DMS153 (cell line): ENCODE measurements at places on chromosomes 5 and 9.

DNA sequence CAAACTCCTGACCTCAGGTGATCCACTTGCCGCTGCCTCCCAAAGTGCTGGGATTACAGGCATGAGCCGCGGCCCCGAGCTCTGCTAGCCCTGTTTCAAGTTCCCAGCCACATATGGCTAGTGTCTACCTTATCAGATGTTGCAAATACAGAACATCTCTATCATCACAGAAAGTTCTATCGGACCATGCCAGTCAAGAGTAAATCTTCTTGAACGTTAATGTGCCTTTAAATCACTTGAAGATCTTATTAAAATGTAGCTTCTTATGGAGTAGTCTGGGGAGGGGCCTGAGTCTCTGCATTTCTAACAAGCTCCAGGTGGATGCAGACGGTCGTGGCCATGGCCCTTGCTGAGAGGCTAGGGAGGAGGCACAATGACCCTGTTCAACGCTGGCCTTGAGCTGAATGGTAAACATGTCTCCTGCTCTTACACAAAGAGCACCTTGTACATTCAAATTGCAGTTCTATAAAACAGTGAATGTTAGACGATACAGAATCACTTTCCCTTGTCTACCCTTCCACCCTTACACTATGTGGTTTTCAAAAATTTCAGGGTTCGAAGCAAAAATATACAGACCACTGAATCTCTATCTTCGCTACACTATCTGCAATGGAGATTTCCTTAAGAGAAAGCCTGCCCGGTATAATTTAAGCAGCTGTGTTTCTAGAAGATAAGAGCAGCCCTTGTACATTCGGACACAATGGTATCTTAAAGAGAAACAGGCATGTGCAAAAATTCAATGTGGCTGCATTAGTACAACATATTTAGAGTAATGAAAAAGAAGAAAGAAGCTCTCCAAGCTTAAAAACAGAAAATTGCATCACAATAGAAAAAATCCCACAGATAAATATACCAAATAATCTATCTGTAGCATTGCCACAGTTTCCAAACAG, 114.1 kb downstream of the FRMD3 start:
- no peak for DNase-seq

- DNase-seq: no peak
These were observed 2.6 kb upstream of the ALAD start for GRCh38 chr9:113403646-113404045.

GRCh38 chr5:177495243-177496060, 2.0 kb downstream of the PDLIM7 start:
- DNase-seq: no peak

GRCh38 chr9:2053883-2054845, 39.0 kb downstream of the SMARCA2 start:
- DNase-seq: no peak

- no peak for DNase-seq
These were observed 291.3 kb downstream of the FBXL7 start for GRCh38 chr5:15791274-15791673.

DNA sequence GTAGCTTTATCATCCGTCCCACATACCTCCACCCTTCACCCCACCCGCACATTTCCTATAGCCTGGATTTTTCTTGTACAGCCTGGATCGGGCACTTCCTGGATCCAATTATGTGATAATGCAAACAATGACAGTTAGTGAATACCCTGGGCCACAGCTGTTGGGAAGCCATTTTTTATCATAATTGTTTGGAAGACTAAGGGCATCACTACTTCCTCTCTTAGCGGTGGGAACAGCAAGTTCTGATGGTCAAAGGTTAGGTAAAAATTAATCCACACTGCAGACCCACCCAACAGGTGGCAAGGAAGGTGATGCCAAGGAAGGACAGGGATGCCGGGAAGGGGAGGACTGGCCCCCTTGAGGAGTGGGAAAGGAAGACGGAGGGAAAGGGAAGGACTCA, 183.7 kb downstream of the SAXO1 start:
- DNase-seq: no peak

- DNase-seq: no peak
These were observed 359.3 kb downstream of the LRRC70 start for GRCh38 chr5:62937661-62938558.

GRCh38 chr5:149235841-149236240, 35.8 kb upstream of the AFAP1L1 start:
- DNase-seq: no peak

DNA sequence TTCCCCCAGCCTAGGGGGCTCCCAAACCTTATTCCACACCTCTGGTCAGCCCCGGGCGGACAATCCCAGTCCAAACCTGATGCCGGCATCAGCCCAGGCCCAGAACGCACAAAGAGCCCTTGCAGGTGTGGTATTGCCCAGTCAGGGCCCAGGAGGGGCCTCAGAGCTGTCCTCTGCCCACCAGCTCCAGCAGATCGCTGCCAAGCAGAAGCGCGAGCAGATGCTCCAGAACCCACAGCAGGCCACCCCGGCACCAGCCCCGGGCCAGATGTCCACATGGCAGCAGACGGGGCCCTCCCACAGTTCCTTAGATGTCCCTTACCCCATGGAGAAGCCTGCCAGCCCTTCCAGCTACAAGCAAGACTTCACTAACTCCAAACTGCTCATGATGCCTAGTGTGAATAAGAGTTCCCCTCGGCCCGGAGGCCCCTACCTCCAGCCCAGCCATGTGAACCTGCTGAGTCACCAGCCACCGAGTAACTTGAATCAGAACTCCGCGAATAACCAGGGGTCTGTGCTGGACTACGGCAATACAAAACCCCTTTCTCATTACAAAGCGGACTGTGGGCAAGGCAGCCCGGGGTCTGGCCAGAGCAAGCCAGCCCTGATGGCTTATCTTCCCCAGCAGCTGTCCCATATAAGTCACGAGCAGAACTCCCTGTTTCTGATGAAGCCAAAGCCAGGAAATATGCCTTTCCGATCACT, 27.6 kb upstream of the LTC4S start:
- no peak for DNase-seq

DNA sequence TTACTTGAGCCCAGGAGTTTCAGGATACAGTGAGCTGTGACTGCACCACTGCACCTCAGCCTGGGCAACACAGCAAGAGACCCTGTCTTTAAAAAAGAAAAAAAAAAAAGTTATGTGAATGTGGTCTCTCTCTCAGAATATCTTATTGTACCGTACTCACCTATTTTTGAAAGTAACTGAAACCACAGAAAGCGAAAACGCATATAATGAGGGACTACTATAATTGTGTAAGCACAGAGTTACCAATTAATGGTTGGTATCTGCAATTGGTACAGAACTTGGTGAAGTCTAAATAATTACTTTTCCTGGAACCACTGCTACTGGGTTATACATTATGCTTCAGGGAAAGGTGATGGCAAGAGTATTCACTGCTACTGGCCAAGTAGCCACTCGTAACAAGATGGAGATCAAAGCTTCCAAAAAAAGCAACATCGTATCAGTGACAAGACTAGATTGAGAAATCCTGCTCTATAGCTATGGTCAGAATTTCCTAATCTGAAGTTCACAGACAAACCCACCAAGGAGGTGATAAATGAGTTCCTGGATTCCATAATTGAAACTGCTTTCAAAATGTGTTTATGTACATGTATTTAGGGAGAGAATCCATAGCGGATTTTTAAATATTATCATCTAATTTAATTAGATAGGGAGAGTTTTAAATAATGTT, 82.7 kb downstream of the NR6A1 start:
- DNase-seq: no peak

GRCh38 chr5:138359621-138360020, 7.1 kb downstream of the KDM3B start:
- DNase-seq: no peak

GRCh38 chr5:139446956-139447779, 7.8 kb upstream of the DNAJC18 start:
- no peak for DNase-seq

DNA sequence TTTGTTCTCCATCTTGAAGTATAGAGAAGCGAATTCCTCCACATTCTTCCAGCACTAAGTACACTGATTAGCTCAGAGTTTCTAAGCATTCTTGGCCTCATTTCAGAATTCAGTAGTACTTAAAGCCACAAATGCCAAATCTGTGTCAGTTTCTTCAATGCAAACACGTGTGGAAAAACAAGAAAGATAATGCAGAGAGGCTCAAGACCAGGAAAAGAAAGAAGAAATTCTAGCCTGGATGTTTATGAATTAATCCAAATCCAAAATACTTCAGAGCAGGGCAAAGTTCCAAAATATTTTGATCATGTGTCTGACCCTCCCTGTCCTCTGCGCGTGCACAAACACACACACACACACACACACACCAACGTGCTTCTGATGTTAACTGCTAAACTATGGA, 457.6 kb downstream of the SLCO4C1 start:
- DNase-seq: no peak

DNA sequence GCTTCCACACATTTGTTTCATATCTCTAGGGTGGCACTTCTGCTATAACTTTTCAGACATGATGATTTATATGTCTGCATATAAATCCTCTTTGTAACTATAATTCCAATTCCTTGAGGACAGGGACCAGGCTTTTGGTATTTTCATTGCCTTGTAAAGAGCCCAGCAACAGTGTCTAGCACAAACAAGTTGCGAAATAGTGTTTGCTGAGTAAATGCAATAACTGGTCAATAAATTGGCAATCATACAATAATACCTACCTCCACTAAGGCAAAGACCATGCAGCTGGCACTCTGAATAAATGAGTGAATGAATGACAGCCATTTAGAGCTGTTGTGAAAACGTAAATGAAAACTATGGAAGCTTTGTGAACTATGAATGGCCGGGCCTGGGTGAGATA, 564.0 kb upstream of the ZNF462 start:
- no peak for DNase-seq

DNA sequence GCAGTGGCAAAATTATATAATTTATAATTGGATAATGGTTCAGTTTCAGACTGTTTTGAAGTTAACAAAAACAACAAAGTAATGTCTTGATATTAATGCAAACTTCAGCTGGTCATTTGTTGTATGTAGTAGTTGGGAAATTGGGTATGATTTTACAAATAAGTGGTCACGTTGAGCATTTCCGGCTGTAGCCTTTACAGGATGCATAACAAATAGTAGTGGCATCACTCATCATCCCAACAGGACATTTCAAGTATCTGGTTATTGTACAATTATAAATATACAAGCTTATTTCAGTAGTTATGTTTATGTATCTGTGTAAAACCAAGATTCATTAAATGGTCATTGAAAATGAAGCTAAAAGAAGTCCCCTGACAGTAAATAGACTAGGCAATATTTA, 72.9 kb downstream of the SMIM15 start:
- DNase-seq: no peak

DNA sequence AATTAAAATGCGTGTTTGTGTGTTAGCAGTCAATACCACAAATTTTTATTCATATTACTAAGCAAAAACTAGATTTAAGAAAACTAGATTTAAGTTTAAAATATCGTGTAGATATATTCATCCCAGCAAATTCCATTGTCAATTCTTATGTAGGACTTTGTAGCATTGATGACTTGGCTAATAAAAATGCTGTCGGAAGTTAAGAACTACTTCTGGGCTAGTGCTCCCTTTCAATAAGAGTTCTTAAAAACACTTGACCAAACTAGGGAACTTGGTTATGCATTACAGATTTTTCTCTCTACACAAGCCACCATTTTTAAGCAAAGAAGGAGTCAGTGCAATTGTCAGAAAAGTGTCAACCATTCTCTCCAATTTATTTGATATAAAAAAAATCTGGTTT, 68.7 kb upstream of the RAD23B start:
- DNase-seq: no peak

DNA sequence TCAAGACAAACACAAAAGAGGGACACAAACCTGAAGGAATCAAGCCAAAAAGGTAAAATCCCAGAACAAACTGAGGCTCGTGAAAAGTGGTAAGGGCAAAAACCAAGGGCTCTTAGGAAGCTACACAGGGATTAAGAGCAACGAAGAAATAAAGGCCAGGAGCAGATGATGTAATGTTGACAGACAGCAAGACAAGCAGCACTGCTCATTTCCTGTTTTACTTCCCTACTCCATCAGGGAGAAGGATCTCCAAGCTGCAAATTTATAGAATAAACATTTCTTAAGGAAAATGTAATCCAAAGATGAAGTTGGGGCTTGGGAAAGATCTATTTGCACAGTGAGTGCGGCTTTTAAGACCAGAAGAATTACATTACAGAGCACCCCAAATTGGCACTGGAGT, 182.3 kb upstream of the MAP1B start:
- no peak for DNase-seq

GRCh38 chr9:108411632-108412031, 444.2 kb downstream of the ACTL7B start:
- DNase-seq: no peak

GRCh38 chr9:13395156-13395555, 115.7 kb upstream of the MPDZ start:
- DNase-seq: no peak

DNA sequence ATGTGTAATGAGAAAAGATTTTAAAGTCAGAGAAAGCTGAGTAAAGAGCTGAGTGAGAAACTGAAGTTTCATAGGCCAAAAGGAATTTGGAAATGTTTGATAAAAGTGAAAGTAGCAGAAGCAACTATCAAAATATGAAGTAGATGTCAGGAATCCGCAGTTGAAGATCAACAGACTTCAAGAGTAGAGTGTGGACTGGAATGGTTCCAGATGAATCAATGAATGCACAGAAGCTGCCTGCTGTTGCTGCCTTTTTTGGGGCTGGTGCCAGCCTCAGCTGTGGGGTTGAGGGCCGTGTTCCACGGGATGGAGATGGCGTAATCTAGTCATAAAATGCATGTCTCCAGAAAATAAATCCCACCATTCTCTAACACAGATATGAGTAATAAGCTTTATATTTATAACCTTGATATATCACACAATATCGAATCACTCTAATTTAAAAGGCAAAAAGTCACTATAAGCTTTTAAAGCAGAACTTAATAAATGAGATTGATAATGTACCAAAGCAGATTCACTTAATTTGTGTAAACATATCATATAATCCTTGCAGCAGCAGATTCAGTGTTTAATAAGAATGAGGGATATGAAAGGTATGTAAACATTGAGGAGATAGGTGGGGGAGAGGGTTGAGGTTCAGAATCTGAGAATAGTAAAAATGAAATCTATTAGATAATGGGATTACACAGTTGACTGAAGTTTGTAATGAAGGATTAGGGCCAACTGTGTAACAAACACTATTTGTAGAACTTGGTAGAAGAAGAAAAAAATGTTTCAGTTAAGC, 652.3 kb upstream of the FTMT start:
- no peak for DNase-seq

GRCh38 chr9:38015266-38015665, 53.8 kb downstream of the SHB start:
- DNase-seq: no peak

GRCh38 chr5:103295871-103296270, 37.3 kb downstream of the MACIR start:
- DNase-seq: no peak

DNA sequence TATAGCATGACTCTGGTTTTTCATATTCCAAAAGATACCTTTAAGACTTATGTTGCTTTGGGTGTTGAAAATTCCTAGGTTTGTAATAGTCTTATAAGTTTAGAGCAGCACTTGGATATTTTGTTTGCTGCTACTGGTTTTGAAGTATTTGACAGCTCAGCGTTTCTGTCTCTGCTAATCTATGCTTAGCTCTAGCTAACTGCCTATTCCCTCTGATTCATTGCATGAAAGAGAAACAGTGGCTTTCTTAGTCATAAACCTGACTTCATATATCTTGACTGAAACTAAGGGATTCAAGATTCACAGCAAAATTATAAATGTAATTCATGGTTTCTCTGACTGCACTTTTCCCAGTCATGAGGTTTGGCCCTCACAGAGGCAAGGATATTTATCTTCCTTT, 35.6 kb upstream of the ANXA1 start:
- DNase-seq: no peak

- DNase-seq: no peak
These were observed 29.9 kb downstream of the CSF2 start for GRCh38 chr5:132103332-132103951.
